ENCODE measurements at places on chromosomes 5 and 9.

- no peaks in the 10 kb centered on the region for H3K27me3 ChIP-seq
- no peak overlapping the region for H3K27ac ChIP-seq
- peaks cover 10% of the 10 kb centered on the region for H3K4me1 ChIP-seq
- peaks cover 46% of the 10 kb centered on the region for H3K36me3 ChIP-seq
These were observed 42.9 kb downstream of the FAF2 start for GRCh38 chr5:176491101-176491502.

- peaks cover 11% of the 10 kb centered on the region for H3K4me1 ChIP-seq
- no peak overlapping the region for H3K27ac ChIP-seq
- H3K27me3 ChIP-seq, result no peaks in the 10 kb centered on the region
- H3K36me3 ChIP-seq, result peaks cover 11% of the 10 kb centered on the region
- no peak for DNase-seq
These were observed 72.9 kb downstream of the RAB24 start for GRCh38 chr5:177230660-177231059.

DNA sequence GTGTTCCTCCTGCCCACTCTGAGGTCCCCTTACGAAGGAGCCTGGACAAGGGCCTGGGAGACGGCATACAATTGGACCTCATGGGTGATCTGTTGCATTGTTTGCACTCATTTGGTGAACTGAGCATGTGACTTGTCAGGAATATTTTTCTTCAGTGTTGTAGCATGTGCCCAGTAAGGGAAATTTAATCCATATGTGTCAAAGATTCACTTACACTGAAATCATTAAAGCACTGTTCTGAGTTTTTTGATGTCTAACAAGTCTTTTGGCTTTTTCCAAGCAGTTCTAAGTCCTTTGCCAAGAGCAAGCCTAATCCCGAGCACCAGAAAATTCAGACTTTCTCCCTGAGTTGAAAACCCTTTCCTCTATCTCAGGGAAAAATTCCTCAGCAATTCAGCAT is 61.6 kb upstream of the RPS23 start:
- no peak for DNase-seq
- H3K27me3 ChIP-seq, result peaks cover 10% of the 10 kb centered on the region
- no peak overlapping the region for H3K4me3 ChIP-seq
- H3K27ac ChIP-seq, result no peak overlapping the region

GRCh38 chr9:107584186-107584585 is 94.6 kb upstream of the KLF4 start:
- no peak for DNase-seq
- peaks cover 1% of the 10 kb centered on the region for H3K27me3 ChIP-seq
- no peaks in the 10 kb centered on the region for H3K4me1 ChIP-seq

DNA sequence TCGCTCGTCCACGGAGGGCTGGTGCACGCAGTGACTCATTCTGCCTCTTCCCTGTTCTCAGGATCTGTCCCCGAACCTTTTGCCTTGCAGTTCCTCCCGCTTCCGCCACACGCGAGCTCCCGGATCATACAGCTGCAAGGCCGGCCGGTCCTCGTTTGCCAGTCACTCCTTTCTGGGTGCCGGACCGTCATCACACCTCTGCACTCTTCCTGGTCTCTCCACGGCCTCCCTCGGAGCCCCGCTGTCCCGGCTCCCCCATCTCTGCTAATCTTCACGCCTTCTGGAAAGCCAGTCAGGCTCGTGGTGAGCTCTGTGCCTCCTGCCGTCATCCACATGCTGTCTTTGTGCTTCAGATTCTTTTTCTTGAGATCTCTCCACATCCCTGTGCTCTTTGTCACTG is 91.8 kb downstream of the STX17 start:
- no peaks in the 10 kb centered on the region for H3K4me1 ChIP-seq
- no peak for DNase-seq
- H3K27ac ChIP-seq, result no peak overlapping the region
- no peaks in the 10 kb centered on the region for H3K27me3 ChIP-seq
- peaks cover 60% of the 10 kb centered on the region for H3K36me3 ChIP-seq

- peaks cover 3% of the 10 kb centered on the region for H3K27me3 ChIP-seq
- DNase-seq, result no peak
- no peaks in the 10 kb centered on the region for H3K4me1 ChIP-seq
- no peak overlapping the region for H3K27ac ChIP-seq
- no peak overlapping the region for H3K4me3 ChIP-seq
- no peaks in the 10 kb centered on the region for H3K36me3 ChIP-seq
These were observed 109.4 kb downstream of the MAT2B start for GRCh38 chr5:163614787-163615186.

DNA sequence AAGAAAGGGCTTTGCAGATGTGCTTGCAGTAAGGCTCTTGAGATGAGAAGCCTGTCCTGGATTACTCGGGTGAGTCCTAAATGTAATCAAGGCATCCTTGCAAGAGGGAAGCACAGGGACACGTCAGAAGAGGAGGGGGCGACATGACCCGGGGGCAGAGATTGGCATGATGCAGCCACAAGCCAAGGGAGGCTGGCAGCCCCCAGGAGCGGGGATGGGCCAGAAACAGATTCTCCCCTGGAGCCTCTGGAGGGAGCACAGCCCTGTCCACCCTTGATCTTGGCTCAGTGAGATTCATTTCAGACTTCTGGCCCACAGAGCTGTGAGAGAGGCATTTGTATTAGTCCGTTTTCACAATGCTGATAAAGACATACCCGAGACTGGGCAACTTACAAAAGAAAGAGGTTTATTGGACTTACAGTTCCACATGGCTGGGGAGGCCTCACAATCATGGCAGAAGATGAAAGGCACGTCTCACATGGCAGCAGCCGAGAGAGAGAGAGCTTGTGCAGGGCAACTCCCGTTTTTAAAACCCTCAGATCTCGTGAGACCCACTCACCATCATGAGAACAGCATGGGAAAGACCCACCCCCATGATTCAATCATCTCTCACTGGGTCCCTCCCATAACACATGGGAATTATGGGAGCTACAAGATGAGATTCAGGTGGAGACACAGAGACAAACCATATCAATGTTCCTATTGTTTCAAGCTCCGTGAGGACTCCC is 76.1 kb downstream of the ADAMTS2 start:
- H3K36me3 ChIP-seq, result no peaks in the 10 kb centered on the region
- peaks cover 2% of the 10 kb centered on the region for H3K27me3 ChIP-seq
- DNase-seq, result no peak
- H3K4me3 ChIP-seq, result no peak overlapping the region
- no peak overlapping the region for H3K27ac ChIP-seq

GRCh38 chr9:109403116-109403515 is 82.3 kb upstream of the EPB41L4B start:
- H3K4me3 ChIP-seq, result no peak overlapping the region
- peaks cover 16% of the 10 kb centered on the region for H3K27me3 ChIP-seq
- H3K4me1 ChIP-seq, result peaks cover 9% of the 10 kb centered on the region
- no peak for DNase-seq
- no peak overlapping the region for H3K27ac ChIP-seq
- no peaks in the 10 kb centered on the region for H3K36me3 ChIP-seq

DNA sequence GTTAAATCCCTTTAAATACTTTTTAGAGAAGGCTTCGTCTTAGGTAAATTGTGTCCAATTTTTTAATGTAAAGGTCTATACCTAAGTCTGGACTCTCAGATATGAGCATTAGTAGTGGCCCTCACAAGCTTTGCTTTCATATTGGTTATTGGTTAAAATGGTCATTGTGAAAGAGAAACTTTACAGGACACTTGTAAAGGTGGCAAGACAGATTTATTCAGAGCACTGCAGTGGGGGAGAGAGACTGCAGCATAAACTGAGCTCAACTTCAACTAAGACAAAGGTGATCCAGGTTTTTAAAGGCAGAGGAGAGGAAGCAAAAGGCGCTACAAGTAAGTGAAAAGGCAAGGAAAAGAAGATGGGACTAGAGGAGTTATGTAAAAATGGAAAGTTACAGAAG is 157.7 kb downstream of the PARP8 start:
- H3K36me3 ChIP-seq, result peaks cover 31% of the 10 kb centered on the region
- H3K27ac ChIP-seq, result peak overlapping the region; percentile 4
- H3K4me3 ChIP-seq, result no peak overlapping the region
- H3K4me1 ChIP-seq, result peaks cover 4% of the 10 kb centered on the region
- H3K27me3 ChIP-seq, result no peaks in the 10 kb centered on the region

- H3K36me3 ChIP-seq, result no peaks in the 10 kb centered on the region
- no peak overlapping the region for H3K27ac ChIP-seq
- no peak overlapping the region for H3K4me3 ChIP-seq
- no peaks in the 10 kb centered on the region for H3K4me1 ChIP-seq
These were observed 1.9 kb upstream of the ABO start for GRCh38 chr9:133276923-133277322.

DNA sequence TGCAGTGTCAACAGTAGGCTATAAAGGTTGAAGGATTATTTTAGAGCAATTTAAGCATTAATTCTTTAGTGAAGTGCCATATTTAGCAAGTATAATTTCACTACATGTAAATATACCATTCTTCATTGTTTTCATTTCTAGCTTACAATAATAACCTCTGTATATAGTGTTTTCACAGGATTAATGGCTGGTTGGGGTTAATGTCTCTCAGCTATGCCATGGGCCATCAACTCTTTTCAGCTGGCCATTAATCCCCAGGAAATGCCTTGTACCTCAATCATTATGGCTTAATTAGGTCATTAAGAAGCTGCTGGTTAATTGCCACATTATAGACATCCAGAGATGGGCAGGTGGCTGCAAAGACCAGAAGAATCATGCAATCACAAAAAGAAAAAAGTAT is 715.1 kb downstream of the MAT2B start:
- no peak overlapping the region for H3K4me3 ChIP-seq
- no peaks in the 10 kb centered on the region for H3K4me1 ChIP-seq
- H3K36me3 ChIP-seq, result no peaks in the 10 kb centered on the region
- H3K27ac ChIP-seq, result no peak overlapping the region
- H3K27me3 ChIP-seq, result no peaks in the 10 kb centered on the region
- no peak for DNase-seq

GRCh38 chr5:107603349-107603748 is 67.4 kb downstream of the EFNA5 start:
- no peak overlapping the region for H3K27ac ChIP-seq
- DNase-seq, result no peak
- no peaks in the 10 kb centered on the region for H3K4me1 ChIP-seq
- peaks cover 17% of the 10 kb centered on the region for H3K27me3 ChIP-seq
- H3K36me3 ChIP-seq, result no peaks in the 10 kb centered on the region

DNA sequence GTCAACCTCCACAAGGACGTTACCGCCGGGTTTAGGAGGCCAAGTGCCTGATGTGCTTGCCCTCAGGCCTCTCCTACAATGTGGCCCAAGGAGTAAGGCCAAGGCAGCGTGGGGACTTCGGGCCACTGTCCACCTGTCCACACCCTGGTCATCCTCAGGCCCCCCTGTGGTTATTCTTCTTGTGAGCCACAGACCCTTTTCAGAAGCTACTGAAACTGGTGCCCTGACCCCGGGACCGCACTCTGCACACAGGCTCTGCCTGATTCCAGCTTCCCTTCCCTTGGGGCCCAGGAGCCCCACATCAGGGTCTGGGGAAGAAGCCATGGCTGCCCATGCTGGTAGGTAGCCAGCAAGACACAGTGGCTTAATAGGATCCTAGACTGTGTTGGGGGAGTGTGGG is 128.8 kb downstream of the OLFM1 start:
- no peaks in the 10 kb centered on the region for H3K36me3 ChIP-seq
- H3K4me3 ChIP-seq, result no peak overlapping the region
- no peak for DNase-seq
- no peak overlapping the region for H3K27ac ChIP-seq
- peaks cover 9% of the 10 kb centered on the region for H3K27me3 ChIP-seq

GRCh38 chr5:127683008-127683407 is 20.2 kb upstream of the CCDC192 start:
- no peak overlapping the region for H3K4me3 ChIP-seq
- H3K27me3 ChIP-seq, result peaks cover 4% of the 10 kb centered on the region
- H3K36me3 ChIP-seq, result no peaks in the 10 kb centered on the region
- DNase-seq, result no peak
- H3K27ac ChIP-seq, result no peak overlapping the region

GRCh38 chr5:161382685-161383084 is 163.8 kb downstream of the GABRB2 start:
- H3K36me3 ChIP-seq, result no peaks in the 10 kb centered on the region
- no peaks in the 10 kb centered on the region for H3K27me3 ChIP-seq
- DNase-seq, result no peak
- H3K4me1 ChIP-seq, result no peaks in the 10 kb centered on the region
- no peak overlapping the region for H3K27ac ChIP-seq

GRCh38 chr9:77177894-77178794 is 810 bp downstream of the VPS13A start:
- peaks cover 27% of the 10 kb centered on the region for H3K4me1 ChIP-seq
- H3K27me3 ChIP-seq, result no peaks in the 10 kb centered on the region
- peaks cover 3% of the 10 kb centered on the region for H3K36me3 ChIP-seq
- H3K4me3 ChIP-seq, result peak overlapping the region; percentile 90
- peak overlapping the region; percentile 92 for H3K27ac ChIP-seq
- peak; percentile 62 for DNase-seq

- no peak overlapping the region for H3K27ac ChIP-seq
- no peaks in the 10 kb centered on the region for H3K4me1 ChIP-seq
- DNase-seq, result peak; percentile 60
- H3K36me3 ChIP-seq, result no peaks in the 10 kb centered on the region
- peaks cover 13% of the 10 kb centered on the region for H3K27me3 ChIP-seq
These were observed 114.9 kb upstream of the NFIB start for GRCh38 chr9:14428781-14429230.

DNA sequence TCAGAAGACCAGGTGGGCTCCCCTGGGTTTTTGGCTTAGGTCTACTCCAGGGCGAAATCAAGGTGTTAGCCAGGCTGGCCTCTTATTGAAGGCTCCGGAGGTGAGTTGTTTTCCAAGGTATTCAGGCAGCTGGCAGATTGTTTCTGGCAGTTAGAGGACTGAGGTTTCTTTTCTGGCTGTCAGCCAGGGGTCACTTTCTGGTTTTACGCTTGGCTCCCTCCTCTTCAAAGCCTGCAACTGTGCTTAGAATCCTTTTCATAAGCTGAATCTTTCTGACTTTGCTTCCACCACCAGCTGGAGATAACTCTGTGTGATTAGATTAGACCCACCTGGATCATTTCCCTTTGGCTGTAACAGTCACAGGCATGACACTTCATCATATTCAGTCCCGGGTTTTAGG is 24.6 kb downstream of the RFK start:
- no peak overlapping the region for H3K4me3 ChIP-seq
- no peaks in the 10 kb centered on the region for H3K36me3 ChIP-seq
- H3K27me3 ChIP-seq, result no peaks in the 10 kb centered on the region
- DNase-seq, result no peak

GRCh38 chr9:92378865-92379560 is 25.4 kb downstream of the OGN start:
- no peak overlapping the region for H3K27ac ChIP-seq
- H3K27me3 ChIP-seq, result no peaks in the 10 kb centered on the region
- peaks cover 27% of the 10 kb centered on the region for H3K36me3 ChIP-seq
- H3K4me3 ChIP-seq, result no peak overlapping the region
- DNase-seq, result no peak
- peaks cover 11% of the 10 kb centered on the region for H3K4me1 ChIP-seq
